Stimulated activated CD8-positive, alpha-beta memory T cell treated with anti-CD3 and anti-CD28 coated beads, Interleukin-2, amount 100 ng/mL, for 1 hour (primary cell): ENCODE measurements at places on chromosomes 6 and 20.

DNA sequence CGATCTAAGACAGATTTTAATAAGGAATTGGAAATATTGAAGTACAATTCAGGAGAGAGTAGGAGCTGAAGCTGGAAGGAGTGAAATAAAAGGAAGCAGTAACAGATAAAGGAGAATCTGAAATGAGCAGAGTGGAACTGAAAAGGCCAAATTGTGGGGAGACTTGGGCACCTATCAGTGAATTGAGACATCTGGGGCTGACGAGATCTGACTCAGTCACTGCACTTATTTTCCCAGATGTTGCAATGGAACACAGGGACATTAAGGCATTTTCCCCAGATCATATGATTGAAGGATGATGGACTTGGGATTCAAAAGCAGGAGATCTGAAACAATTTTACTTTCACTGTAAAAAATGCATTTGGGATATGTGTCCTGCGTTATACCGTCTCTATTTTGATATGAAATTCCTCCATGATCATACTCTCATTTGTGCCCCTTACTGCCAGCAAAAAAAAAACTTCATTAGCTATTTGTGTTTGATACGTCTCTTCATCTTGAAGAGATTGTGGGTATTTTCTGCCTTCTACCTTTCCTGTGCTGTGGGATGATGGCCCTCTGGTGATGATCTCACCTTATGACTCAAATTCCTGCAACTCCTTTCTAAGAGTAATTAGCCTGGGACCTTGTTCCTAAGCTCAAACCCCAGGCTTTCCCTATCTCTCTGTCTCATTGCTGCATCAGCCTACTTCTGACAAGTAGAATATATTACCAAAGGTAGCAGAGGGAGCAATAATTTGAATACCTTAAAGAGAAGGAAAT, 278.5 kb upstream of the MAN1A1 start:
- DNase-seq = no peak

DNA sequence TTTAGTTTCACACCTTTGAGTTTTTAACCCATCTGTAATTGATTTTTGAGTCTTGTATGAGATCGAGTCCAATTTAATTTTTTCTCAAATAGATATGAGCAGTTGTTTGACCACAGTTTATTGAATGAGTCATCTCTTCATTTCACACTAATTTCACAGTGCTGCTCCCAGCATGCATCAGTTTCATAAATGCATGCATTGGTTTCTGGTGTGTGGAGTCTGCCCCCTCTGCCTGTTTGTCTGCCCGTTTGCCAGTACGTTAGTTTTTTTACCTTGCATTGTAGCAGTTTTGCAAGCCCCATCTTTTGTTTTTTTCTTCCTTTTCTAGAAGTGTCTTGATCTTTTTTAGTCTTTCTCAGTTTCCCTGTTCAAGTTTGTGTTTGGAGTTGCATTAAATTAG, 11.9 kb downstream of the SLX4IP start:
- no peak for DNase-seq

DNA sequence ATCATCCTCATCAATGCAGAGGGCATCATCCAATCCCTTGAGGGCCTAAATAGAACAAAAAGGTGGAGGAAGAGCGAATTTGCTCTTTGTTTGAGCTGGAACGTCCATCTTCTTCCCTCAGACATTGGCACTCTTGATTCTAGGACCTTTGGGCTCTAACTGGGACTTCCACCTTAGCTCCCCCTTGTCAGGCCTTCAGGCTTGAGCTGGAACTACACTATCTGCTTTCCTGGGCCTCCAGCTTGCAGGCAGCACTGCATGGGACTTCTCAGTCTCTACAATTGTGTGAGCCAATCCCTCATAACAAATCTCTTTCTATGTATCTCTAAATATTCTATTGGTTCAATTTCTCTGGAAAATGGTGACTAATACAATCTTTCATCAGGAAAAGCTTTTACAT, 155.4 kb downstream of the MCHR2 start:
- no peak for DNase-seq

DNA sequence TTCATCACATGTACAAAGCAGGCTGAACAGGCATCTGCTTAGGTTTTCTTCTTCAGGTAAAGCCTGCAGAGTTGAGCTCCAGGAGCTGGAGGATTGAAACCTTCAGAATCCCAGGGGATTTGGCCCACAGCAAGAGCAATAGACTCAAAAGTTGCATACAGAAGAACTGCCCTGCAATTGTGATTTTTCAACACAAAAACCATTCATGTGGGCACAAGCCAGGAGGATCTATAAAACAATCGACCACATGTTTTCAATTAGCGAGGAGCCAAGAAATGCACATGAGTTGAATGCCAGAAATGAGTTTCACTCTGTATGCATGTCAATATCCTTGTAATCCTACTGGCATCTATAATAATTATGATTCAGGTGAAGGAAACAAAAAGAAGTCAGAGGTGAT, 576.4 kb downstream of the HDGFL1 start:
- no peak for DNase-seq

- DNase-seq = no peak
These were observed 21.5 kb downstream of the ZKSCAN3 start for GRCh38 chr6:28371280-28371679.

GRCh38 chr6:168039849-168040248, 39.2 kb downstream of the FRMD1 start:
- DNase-seq = no peak

DNA sequence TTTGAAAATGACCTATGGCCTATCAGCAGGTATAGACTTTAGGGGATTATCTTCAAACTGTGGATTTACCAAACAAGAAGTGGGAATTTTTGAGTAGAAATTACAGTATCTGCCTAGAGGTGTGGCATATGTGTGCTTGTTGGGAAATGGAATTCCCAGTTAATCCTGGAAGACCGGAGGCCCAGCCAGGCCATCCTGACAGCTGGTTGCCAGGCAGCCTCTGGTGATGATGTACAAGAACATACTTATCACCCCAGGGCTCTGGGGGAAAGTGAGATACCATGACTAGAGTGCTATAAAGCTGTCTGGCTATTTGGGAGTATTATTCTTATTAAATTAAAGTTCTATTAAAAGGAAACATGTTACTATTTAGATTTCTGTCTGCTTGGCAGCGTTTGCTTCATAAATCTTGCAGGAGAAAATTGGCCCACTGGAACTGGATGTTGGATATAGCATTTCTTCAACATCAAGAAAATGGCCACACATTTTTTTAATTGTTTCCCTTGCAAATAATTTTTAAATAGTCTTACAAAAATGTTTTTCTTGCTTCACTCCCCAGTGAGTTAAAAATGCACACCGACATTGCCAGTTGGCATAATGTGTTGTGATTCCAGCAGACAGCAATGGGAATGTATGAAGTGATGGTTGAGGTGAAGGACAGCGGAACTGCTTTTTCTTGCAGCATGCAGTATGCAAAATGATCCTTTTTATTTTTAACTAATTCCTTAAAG, 187.8 kb downstream of the MYLK4 start:
- no peak for DNase-seq

DNA sequence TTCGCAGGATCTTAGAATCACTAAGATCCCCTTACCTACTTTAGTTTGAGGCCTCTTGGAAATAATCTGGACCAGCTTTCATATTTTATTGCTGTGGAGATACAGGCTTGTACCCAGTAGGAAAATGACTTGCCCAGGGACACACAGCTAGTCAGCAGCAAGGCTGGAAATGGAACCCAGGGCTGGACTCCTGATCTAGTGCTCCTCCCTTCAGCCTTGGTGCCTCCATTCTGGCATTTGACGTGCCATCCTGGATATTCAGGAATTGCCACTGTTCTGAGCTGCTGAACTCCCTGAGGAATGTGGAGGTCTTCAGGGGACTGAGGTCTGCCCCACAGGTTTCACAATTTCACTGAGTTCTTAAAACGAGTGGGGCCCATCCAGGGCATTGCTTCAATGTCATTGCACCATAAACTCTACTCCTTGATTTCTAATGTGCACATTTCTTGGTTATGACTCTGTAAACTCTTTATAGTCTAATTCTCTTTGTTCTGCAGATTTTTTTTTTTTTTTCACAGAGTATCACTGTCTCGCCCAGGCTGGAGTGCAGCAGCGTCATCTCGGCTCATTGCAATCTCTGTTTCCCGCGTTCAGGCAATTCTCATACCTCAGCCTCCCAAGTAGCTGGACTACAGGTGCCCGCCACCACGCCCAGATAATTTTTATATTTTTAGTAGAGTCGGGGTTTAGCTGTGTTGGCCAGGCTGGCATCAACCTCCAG, 26.7 kb upstream of the CDKN1A start:
- no peak for DNase-seq
